Body of pancreas (tissue), 4 donors: ENCODE measurements at places on chromosomes 2 and 18. TPM values are rescaled to one million over a fixed set of nuclear protein-coding genes. Genes with fewer than 3 reads are reported as not detected.

The IL1F10 gene
- not detected for total RNA-seq

The SLC9A4 gene
- not detected for total RNA-seq

DNA sequence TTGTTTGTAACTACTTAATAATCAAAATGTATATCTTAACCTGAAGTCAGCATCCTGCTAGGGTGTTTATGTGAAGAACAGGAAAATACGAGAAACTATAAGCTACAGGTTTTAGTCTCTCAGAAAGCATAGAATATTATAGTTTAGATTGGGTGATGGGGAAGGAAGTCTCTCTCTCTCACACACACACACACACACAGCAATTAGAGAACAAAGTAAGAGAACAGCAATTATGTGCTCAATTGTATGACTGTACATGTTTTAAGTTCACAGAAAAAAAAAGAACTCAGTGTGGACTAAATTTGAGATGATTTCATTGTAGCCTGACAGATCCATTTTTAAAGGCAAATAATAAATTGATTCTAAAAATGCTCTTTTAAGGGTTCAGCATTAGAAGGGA, 94.3 kb upstream of the ZNF516 start:
- no peak for DNase-seq
- H3K36me3 ChIP-seq: no peaks in the 10 kb centered on the region
- H3K4me3 ChIP-seq: no peak overlapping the region

- no peak overlapping the region for H3K4me3 ChIP-seq
- H3K27me3 ChIP-seq: no peaks in the 10 kb centered on the region
- no peak overlapping the region for H3K27ac ChIP-seq
- no peaks in the 10 kb centered on the region for H3K4me1 ChIP-seq
- no peaks in the 10 kb centered on the region for H3K36me3 ChIP-seq
- DNase-seq: no peak
These were observed 109.2 kb downstream of the TMEM18 start for GRCh38 chr2:567865-568638.

DNA sequence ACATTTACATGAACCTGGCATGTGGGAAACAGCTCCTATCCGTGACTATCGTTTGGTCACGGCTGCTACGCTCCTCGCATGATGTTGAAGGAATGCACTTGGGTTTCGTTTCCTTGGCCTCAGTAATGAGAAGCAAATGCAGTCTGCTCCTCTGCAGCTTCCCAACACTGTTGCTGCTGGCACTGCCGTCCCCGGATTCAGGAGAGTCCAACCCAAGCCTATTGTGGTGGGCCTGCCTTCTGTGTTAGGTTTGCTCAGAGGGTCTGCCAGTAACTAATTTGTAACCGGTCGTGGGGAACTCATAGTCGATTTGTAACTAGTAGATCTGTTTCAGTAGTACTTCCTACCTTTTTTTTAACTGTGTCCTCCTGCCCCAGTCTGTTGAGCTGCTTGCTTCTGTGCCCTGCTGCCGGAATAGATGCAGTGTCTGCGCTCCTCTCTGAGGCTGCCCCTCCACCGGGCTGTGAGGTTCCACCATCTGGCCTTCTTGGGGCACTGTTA, 58.4 kb downstream of the WDSUB1 start:
- H3K36me3 ChIP-seq: peaks cover 10% of the 10 kb centered on the region
- no peaks in the 10 kb centered on the region for H3K27me3 ChIP-seq
- DNase-seq: no peak
- no peak overlapping the region for H3K27ac ChIP-seq
